ENCODE measurements at places on chromosomes 3 and 15.

GRCh38 chr15:53378096-53378800, 381.2 kb downstream of the WDR72 start:
- DNase-seq = no peak

DNA sequence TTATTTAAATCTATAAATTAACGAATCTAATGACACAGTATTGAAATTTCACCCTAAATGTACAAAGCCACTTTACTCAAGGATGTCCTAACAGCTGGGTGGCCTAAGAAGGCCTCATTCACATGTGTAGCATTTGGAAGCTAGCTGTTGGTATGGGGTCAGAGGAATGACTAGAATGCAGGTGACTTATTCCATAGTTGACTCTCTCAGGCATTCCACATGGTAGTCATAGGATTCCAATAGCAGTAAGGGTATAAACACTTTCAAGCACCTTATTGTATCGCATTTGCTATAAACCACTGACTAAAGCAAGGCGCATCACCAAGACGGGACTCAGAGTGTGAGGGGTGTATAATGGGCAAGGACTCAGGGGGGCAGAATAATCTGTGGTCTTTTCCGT, 294.8 kb upstream of the EPHA3 start:
- DNase-seq = no peak

- no peak for DNase-seq
These were observed 507.6 kb downstream of the FHIT start for GRCh38 chr3:60743631-60744164.

DNA sequence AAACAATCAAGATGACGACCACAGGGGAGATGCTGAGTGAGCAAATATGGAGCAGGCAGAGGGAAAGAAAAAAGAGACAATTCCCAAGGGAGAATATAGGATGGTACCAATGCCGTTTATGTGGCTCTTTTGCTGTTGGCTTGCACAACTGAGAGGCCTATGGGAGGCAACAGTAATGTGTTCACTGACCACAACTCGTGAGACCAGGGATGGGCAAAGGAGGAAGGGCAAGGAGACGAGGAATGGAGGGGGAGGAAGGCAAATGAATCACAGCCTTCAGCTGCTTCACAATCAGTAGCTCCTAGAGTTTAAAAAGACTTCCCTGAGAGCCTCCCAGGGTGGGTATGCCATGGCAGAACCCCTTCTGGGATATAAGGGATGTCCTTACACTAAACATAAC, 131.5 kb downstream of the SLC9A9 start:
- DNase-seq = no peak

All from CD4-positive, alpha-beta T cell treated with Interleukin-12 subunit alpha and Interleukin-12 subunit beta, for 1 hour (primary cell).